ENCODE measurements at places on chromosomes 1 and 21.

GRCh38 chr1:10917513-10918454 is 94.7 kb upstream of the TARDBP start:
- no peak for DNase-seq

GRCh38 chr1:155218854-155219591 is 10.5 kb downstream of the MTX1 start:
- DNase-seq = no peak

- DNase-seq = no peak
These were observed 19.9 kb upstream of the SLC35F3 start for GRCh38 chr1:233884461-233885151.

DNA sequence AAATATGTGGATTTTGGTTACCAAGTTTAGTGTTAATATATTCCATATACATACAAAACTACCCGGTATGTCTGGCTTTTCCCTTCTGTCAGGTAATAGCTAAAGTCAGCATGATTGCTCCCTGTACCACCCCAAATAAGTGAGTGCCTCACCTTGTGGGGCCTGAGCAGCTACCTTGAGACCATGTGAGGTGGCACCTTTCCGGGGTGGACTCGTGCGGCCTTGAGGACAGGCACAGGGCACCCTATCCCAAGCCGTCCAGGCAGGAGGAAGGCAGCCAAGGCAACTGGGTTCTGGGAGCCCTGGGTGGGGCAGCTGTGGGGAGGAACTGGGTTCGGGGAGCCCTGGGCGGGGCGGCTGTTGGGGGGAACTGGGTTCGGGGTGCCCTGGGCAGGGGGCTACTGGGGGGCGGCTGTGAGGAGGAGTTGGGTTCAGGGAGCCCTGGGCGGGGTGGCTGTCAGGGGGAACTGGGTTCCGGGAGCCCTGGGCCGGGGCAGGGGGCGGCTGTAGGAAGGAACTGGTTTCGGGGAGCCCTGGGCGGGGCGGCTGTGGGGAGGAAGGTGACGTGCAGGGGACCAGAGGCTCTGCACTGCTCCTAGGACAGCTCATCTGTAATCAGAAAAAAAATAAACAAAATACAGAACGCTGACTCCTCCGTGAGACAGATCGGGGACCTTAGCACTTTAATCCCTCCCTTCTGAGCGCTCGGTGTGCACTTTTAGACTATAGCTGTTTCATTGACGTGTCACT is 63.3 kb downstream of the POFUT2 start:
- no peak for DNase-seq

GRCh38 chr1:12040457-12041051 is 21.3 kb downstream of the MIIP start:
- DNase-seq = no peak

DNA sequence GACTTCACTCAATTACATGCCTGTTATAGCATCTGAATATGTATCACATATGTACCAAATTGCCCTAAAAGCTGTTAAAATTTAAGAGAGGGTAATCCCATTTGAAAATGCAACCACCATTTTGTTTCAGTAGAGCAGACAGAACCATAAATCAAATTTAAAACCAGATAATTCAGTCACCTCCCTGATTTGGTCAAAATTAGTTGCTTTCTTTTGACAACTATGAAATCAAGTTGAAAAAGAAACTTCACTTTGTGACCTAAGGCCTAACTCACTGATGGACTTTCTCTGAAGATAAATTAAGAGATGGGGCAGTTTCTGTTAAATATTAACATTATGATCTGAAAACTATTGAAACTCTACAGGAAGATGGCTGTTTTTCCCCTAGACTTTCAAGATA is 6.7 kb downstream of the GORAB start:
- no peak for DNase-seq

DNA sequence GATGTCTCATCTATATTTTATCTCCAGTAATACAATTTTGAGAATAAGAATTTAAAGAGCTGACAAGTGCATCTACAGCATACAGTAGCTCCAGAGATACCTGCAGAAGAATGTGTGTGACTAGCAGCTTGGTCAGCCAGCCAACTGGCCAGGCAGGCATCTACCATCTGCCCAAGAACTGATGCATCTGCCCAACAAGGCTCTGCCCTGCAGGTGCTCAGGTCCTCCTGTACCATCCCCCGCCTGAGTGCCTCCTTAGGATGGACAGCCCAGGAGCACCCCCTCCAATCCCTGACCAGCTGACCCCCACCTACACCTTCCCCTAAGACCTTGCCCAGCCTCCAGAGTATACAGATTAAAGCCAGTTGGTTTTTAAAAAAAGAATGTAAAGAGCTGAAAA is 30.3 kb downstream of the TMEM69 start:
- no peak for DNase-seq

- no peak for DNase-seq
These were observed 5.6 kb downstream of the CRCT1 start for GRCh38 chr1:152519851-152520250.

DNA sequence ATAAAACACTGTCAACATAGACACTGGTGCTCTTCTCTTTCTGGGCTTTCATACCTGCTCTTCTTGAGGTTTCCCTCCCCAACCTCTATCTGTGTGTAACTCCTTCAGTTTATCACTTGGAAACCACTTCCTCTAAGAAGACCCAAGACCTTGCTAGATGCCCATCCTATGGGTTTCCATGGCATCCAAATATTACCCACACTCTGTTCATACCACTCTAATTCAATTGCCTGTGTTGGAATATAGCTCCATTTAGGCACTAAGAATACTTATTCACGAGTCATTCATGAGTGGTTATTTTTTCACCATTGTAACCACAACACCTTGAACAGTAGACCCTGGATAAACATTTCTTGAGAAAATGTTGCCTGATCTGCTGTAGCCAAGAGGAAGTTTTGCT is 231.1 kb upstream of the SGIP1 start:
- no peak for DNase-seq

DNA sequence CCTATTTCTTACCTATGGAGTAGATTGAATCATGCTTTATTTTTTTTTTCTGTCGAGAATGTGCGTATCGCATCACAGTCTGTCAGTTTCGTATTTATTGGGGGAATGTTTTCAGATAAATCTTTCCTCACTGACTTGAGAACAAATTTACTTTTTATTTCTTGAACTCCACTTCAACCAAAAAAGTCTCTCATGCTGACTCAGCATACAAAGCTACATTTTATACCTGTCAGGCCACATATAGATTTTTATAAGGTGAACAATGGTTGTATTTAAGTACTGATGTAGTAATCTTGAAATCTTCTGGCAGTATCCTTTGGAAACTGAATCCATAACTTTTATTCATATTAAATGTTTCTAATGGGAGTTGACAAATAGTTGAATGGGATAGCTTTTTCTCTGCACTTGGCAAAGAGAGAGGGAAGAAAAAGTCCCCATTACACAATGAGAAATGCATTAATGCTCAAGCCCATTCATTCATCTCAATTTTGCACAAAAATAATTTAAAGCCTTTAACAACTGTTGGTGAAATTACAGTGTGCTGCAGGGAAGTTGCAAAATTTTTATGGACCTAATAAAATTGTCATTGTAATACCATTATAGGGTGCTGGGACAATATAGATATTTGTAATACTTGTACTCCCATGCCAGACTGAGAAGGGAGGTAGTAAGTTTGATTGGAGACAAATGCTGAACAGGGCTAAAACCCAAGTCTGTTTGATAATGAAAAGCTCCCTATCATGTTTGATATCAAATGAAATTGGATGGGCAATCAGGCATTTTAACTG is 367.6 kb downstream of the HLX start:
- DNase-seq = no peak

- DNase-seq = no peak
These were observed 433.4 kb upstream of the CAMK1G start for GRCh38 chr1:209150114-209150513.

- DNase-seq = no peak
These were observed 126.9 kb downstream of the ESRRG start for GRCh38 chr1:216596281-216596862.

GRCh38 chr1:62530516-62531154 is 66.7 kb upstream of the ANGPTL3 start:
- no peak for DNase-seq

- no peak for DNase-seq
These were observed 202.7 kb upstream of the SNX7 start for GRCh38 chr1:98458511-98459485.

DNA sequence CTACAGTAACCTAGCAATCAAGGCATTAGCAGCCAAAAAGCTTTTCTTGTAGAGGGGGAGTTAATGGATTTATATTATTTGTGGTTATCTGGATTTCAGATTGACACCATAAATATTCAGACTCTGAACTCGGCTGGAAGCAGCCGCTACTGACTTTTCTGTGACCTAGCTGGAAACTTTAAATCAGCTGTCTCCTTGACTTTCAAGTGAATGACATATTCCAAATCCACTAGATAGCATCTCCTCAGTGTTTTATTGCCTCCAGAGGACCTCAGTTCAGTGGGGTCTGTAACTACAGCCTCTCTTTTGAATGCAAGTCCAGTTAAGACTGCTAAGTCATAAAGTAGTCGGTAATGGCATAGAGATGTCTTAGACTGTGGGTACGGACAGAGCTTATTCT is 448.5 kb downstream of the NUF2 start:
- DNase-seq = no peak

- DNase-seq = no peak
These were observed 7.2 kb downstream of the TUFT1 start for GRCh38 chr1:151547119-151547899.

- no peak for DNase-seq
These were observed 80.8 kb downstream of the PRDM2 start for GRCh38 chr1:13780780-13781179.

- DNase-seq = no peak
These were observed 1.6 kb downstream of the TADA1 start for GRCh38 chr1:166874464-166874863.

DNA sequence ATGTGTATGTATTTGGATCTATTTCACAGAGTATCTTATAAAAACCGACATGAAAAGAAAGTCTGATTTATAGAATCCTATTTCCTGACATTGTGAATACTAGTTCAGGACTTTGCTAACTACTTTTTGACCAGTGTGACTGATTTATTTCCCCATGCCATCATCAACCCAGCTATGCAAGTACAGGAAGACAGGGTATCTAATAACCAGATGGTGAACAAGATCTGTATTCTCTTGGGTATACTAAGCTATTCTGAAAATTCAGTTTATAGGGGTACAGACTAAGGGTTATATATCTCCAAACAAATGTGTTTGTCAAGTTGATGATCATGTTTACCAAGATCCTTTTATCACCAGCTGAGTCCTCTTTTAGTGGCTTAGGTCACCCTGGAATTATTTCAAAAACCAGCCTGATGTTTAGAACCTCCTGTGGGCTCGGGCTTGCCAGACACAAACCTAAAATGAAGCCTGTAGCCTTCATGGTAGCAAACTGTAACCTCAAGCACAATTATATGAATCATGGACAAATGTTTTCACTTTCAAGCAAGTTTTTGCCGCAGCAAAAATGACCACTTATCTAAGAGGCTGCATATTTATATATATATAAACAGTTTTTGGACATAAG is 185.1 kb downstream of the FGGY start:
- DNase-seq = no peak

GRCh38 chr1:109877776-109878175 is 32.9 kb upstream of the CSF1 start:
- no peak for DNase-seq

- no peak for DNase-seq
These were observed 631.9 kb upstream of the ADGRL4 start for GRCh38 chr1:79638382-79638781.

DNA sequence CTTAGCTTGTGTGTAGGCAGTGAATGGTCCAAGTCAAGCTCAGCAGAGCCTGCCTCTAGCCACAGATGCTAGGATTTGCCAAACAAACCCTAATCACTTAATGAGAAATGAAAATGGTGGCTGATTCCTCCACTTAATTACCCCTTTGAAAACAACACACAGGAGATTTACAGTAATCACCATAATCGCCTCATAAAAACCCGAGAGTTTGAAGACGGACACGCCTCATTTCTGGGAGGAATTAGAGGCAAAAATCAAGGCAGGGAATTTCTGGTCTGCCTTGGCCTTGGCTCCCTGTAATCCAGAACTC is 16.3 kb upstream of the FOXE3 start:
- no peak for DNase-seq

GRCh38 chr1:205376739-205377138 is 20.0 kb upstream of the KLHDC8A start:
- DNase-seq = no peak

- no peak for DNase-seq
These were observed 30.8 kb downstream of the KCNA3 start for GRCh38 chr1:110643879-110644472.

Data from GM18507 (cell line).